CD4-positive, alpha-beta T cell treated with Interleukin-6 at 100 ng/mL for 8 hours (primary cell): ENCODE measurements at places on chromosomes 5 and 9.

DNA sequence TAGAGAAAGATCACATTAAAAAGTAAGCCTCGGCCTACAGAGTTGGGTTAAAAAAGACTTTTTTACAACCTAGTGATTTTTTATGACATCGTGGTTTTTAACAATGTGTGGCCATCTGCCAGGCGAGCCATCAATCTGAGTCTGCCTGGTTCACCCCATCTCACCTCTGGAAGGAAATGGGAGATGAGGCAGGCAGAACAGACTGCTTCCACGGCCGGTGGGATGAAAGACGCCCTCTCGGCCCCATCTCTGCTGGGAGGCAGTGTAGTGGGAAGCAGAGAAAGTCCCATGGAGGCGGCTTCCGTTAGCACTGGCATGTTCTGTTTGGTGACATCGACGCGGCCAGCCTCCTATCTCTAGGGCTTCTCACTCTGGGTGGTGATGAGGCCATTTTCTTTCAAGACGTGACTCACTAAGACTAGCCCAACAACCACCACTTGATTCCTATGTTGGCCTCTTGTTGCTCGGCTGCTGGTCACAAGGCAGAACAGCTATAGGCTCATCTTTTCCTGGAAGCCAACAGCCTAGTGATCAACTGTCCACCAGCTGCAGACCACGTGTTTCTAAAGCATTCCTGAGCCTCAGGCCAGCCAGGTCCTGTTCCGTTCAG is 132.4 kb upstream of the OTULINL start:
- no peak for DNase-seq

DNA sequence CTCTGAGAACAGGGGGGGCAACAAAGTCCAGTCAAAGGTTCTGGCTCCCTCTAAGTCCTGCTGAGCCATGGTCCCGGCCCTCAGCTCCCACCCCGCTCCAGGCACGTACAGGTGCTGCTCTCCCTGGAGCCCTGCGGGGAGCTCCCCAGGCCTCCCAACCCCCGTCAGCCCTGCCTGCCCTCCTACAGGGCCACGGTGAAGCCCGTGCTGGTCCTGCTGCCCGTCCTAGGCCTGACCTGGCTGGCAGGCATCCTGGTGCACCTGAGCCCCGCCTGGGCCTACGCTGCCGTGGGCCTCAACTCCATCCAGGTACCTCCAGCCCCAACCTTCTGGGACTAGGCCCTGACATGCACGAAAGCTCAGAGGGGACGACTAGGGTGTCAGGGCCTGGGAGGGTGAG is 20.1 kb downstream of the ADGRD2 start:
- no peak for DNase-seq

- no peak for DNase-seq
These were observed 67.0 kb upstream of the KLF9 start for GRCh38 chr9:70481471-70481870.

DNA sequence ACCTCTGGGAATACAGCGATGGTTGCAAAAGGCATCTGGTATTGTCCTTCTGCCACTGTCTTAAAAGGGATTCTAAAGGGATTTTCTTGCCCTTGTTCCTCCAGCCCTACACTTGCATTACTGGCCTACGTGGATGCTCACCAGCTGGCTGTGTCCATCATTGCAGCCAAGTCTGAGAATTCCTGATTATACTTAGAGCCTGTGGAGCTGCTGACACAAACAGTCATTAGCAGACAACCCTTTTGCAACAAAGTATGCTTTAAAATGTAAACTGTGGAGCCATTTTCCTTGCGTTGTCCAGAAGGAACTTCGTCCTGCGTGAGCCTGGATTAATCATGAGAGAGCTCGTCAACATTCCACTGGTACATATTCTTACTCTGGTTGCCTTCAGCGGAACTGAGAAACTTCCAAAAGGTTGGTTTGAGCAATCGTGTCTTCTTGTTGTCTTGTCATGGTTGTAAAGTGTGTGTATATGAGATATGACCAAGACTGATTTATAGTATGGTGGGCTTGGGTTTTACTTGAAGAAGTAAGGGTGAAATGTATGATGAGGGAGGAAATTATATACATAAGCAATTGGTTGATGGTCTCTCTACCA is at the start of gene MUSK:
Gene MUSK, plus strand, starts transcription at position 222 of the 598 bp plus-strand sequence. Its CDS starts 114 bp downstream, at position 336.
- DNase-seq: no peak

GRCh38 chr5:127236254-127236653 is 54.3 kb upstream of the MEGF10 start:
- no peak for DNase-seq

GRCh38 chr9:87760529-87760928 is 34.6 kb downstream of the CTSL start:
- DNase-seq: no peak

DNA sequence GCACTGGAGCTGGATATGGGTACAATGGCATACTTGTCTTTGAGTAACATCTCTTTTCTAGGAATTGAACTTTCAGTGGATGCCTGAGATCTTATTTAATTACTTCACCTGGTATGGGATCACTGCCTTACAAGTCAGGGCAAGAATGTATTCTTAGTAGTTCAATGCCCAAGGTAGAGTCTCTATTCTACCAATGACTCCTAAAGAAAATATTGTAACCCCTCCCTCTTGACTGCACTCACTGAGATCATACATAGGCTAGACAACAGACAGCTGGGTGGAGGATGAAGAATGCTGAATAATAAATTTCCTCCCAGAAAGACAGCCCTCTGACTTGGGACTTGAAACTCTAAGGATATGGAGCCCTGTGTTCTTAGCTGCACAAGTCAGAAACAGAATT is 1216.3 kb upstream of the ACO1 start:
- no peak for DNase-seq

- DNase-seq: no peak
These were observed 50.3 kb downstream of the UBE2QL1 start for GRCh38 chr5:6498968-6499367.

- no peak for DNase-seq
These were observed 141.9 kb upstream of the RASA1 start for GRCh38 chr5:87125766-87126165.
